ENCODE measurements at places on chromosomes 6 and 20.

GRCh38 chr6:69915346-69915745 lies 49.0 kb downstream of the COL19A1 start:
- DNase-seq = no peak

DNA sequence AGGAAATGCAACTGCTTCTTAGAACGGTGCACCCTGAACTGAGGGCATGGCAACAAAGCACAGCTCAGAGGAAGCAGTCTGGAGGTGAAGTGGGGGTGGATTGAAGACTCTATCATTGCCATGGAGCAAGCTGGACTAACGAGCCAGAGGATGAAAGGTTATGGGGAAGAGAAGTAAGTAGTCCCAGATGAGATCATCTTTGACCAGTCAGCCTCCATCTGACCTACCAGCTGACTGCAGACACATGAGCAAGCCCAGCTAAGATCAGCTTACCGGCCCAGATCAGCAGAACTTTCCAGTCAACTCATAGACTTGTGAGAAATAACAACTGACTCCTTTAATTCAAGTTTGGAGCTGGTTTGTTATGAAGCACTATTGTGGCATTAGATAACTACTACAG lies 9.1 kb upstream of the JAG1 start:
- DNase-seq = no peak

DNA sequence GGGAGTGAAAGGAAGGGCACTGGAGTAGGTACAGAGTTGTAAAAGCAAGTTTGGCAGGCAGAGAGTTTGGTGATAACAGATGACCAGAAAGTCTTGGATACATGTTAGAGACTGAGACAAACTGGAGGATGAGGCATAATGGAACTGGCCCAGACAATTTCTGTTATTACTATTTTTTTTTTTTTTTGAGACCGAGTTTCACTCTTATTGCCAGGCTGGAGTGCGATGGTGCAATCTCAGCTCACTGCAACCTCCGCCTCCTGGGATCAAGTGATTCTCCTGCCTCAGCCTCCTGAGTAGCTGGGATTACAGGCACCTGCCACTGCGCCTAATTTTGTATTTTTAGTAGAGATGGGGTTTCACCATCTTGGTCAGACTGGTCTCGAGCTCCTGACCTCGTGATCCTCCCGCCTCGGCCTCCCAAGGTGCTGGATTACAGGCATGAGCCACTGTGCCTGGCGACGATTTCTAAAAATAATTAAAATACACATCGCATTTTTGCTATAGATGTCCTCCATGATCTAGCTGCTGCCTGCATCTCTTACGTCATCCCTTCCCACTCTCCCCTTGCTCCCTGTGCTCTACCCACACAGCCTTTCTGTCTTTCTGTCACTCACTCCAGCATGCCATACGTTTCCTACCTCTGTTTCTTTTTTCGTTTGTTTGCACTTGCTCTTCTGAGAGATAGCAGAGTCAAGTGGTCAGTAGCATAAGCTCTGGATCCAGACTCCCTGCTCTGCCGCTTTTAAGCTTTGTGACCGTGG lies 23.5 kb downstream of the MAPK14 start:
- no peak for DNase-seq

GRCh38 chr6:1216488-1216974 lies 95.4 kb upstream of the FOXQ1 start:
- DNase-seq = no peak

- no peak for DNase-seq
Observed at GRCh38 chr6:151096255-151096612, 143.5 kb upstream of the AKAP12 start.

GRCh38 chr6:111922454-111923297 lies 49.4 kb upstream of the FYN start:
- no peak for DNase-seq

DNA sequence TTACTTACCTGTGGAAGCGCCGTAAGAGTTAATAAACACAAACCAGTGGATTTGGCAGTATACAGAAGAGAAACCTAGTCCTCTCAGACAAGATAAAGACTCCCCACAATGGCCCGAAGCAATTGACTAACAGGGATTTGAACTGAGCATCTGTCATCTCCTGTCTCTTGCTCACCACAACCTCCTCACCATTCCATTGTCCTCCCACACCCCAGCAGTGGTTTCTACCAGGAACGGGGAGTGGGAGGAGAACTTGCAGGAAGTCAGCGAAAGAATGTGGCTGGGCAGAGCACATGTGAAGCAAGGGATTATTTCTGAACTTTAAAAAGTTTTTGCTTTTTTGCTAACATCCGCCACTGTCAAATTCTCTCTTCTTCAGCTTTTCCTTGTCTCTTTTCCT lies 24.6 kb upstream of the TAAR1 start:
- no peak for DNase-seq
